IPS DF 6.9 (cell line): ENCODE measurements at places on chromosomes 4 and X.

DNA sequence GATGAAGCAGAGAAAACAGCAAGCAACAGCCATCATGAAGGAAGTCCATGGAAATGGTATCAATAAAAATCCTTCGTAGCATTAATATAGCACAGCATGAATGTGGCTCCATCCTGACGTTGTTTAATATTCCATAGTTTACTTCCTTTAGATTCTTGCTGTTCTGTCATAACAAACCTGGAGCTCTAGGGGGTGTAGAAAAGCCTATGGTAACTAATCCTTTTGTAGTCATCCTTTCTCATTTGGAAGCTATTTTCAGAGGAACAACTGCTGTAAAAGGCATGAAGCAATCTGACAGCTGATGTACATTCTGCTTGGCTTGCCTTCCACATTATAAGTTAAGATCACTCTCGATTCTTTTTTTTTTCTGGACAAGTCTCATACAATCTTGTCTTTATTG is 914 bp downstream of the MYOZ2 start:
- DNase-seq, result no peak

DNA sequence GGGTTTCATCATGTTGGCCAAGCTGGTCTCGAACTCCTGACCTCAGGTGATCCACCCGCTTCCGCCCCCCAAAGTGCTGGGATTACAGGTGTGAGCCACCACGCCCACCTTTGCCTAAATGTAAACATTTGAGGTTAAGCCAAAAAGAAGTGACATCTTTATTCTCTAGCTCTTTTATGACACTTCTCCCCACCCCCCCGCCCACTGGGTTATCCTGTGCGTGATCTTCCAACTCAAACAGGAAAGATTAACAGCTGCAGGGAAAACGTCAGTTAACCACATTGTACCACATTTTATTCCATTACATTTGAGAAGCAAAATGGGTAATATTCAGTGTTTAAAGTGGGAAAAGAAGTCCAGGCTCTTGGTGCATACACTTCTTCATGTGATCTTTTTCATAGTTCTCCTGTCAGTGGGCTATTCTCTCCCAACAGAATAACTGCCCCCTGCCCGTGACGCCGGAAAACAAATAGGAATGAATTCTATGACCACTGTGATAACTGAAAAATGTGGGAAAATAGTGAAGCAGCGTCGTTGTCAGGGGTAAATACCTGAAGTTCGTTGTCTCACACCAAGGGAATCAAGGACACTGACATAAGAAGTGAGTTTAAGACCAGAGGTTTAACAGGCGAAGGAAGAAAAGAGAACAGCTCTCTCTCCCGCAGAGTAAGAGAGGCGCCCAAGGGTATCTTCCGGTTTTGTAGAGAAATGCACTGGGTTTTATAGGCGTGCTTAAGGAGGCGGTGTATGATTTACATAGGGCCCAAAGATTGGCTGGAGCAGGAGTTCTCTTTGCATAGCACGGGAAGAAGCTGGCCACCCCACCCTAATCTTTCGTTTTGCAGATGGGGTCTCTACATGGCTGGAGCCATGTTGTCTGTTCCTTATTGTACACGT is 9.7 kb upstream of the SRD5A3 start:
- DNase-seq, result no peak

DNA sequence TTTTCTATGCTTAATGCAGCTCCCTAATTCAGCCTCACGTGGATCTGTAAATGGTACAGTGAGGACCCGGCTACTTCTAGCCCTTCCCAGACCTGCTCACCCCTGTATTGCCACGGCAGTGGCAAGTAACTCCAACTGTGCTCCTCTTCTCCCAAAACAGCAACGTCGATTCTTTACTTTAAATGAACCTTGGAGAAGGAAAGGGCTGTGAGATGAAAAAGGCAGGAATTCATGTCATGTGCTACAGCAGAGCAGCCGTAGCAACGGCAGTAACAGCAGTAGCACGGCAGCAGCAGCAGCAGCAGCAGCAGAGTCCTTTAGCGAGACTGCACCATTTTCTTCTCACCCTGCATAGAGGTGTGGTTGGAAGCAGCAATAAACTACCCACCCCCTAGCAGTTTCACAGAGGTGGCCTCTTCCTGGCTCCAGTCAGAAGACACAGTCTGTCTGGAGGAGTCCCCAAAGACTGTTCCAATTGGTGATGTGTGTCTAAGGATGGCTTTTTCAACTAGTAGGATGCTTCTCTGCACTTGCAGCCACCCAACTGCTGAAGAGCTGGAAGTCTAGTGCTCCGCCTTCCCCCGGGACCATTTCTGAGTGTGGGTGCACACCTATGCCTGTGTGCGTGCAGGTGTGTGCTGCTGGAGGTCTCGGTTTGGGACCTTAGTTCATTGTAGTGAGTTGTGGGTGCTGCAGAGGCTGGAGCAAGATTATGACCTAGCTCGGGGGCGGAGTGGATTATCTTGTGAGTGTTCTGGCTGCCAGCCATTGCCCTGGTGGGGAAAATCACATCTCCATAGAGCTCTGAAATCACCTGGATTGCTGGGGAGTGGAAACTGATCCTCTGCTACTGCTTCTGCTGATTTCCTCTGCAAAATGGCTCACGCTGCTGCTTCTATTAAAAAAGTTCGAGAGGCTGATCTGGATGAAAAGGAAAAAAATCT is 67.2 kb downstream of the ANK2 start:
- no peak for DNase-seq

GRCh38 chrX:5936438-5936837 is 292.2 kb downstream of the NLGN4X start:
- no peak for DNase-seq

GRCh38 chr4:7034262-7035081 is 8.7 kb upstream of the TADA2B start:
- DNase-seq, result no peak

- no peak for DNase-seq
Measured at GRCh38 chr4:85423431-85423830, 51.5 kb upstream of the ARHGAP24 start.

DNA sequence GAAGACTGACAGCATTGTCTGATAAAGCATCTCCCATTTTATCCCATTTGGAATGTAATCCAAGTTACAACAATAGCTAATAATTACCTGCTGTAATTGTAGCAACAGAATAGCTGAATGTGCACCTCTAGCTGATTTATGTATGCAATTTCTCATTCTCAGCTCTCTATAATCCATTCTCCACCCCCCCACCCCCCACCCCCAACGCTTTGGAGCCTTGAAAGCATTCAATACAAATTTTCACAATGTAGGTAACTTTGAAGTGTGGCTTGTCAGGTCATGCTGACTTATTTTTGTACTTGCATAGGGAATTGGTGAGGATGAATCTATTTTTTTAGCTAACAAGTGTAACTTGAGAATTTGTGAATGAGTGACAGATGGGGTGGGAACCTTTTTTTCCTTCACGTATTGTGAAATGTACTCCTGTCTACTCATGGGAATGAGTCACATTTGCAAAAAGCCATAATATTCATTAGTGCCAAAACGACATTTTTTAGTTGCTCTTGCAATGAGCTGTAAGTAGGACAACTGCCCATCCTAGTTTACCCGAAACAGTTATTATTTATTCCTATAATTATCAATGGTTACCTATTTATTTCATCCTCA is 159.3 kb downstream of the PALLD start:
- no peak for DNase-seq

GRCh38 chr4:2484993-2485392 is 16.1 kb downstream of the RNF4 start:
- DNase-seq, result no peak

DNA sequence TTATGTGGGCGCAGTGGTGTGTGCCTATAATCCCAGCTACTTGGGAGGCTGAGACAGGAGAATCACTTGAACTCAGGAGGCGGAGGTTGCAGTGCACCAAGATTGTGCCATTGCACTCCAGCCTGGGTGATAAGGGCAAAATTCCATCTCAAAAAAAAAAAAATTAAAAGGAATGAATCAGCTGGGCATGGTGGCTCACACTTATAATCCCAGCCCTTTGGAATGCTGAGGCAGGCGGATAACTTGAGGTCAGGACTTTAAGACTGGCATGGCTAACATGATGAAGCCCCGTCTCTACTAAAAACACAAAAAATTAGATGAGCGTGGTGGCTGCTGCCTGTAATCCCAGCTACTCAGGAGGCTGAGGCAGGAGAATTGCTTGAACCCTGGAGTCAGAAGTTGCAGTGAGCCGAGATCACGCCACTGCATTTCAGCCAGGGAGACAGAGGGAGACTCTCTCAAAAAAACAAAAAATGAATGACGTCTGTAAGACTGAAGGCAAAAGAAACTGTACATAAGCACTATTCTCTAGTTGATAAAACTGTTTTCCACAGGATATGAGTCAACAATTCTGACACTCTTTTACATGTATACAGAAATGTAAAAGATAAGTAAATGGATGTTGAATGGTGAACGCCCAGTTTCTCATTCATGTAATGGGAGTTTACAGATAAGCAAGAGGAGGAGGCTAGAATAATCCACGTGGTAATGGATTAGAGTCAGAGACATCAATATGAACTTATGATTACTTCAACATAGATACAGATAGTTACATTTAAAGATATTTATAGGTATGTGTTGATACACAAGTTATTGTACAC is 22.2 kb downstream of the CENPC start:
- no peak for DNase-seq

DNA sequence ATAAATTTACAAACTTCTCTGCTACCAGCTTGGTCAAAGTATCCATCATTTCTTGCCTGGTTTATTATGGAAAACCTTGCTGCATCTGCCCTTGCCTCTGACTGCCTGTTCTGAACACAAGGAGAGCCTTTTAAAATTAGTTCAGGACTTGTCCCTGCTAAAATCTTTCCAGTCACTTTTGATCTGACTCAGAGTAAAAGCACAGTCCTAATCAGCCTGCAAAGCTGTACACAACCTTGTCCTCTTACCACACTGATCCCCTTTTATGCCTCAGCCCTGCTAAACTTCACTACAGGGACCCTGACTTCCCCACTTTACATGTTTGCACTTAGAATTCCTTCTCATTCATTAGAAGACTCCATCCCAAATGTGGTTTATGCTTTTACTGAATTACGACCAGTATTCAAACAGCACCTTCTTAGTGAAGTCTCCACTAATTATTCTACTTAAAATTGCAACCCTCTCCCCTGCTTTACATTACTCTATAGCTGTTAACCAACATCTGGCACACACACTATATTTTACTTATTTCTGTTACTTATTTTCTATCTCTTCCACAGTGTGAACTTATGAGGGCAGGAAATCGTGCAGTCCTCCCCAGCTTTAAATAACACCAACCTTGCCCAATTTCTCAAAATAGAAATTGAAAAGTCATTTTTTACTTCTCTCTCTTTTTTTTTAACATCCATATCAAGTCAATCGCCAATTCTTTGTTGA is 6.3 kb downstream of the GABRA4 start:
- no peak for DNase-seq

DNA sequence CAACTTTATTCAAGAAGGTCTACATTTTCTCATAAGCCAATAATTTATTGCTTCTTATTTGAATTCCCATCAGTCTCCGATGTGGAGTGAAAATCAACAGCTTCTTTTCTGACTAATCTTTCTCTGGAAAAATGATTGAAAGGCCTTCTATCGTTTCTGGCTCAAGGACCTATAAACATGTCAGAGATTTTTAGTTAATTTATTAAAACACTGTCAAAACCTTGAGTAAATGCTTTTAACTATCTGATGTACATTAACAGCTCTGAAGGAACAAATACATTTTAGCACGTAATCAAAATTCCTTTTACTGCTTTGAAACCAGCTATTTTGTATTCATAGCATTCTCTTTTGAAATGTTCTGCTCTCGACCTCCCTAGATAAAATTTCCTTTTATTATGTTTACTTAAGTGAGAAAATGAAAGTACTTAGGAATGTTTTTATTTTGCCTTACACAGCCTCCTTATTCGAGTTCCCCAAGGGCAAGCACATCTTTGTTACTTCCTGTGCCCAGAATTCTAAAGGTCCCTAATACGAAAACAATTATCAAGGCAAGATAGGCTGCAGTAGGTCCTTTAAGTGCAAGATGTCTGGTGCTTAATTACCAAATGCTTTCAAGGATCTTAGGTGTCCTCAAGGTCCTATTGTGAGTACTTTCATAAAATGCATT is 3.1 kb upstream of the ZFX start:
- no peak for DNase-seq

DNA sequence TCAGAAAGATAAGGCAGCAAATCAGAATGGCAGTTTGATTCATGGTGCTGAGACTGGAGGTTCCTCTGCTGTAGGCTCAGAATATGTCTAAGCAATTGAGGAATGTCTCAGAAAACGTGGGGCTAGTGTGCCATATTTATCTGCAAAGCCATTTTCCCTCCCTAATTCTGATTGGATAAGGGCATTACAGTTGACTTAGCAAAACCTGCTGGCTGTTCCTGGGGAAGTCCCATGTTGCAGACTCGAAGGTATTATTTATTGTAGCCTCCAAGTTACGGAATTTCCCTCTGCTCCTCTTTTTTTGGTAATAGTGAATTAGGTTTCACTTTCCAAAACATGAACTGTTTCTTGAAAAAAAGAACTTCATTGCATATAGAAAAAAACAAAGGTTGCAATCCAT is at the start of gene CXCL10:
TSS of gene CXCL10 (minus strand) at position 109 of the 400 bp plus-strand sequence. CDS start at position 43, 66 bp downstream.
- DNase-seq, result no peak

DNA sequence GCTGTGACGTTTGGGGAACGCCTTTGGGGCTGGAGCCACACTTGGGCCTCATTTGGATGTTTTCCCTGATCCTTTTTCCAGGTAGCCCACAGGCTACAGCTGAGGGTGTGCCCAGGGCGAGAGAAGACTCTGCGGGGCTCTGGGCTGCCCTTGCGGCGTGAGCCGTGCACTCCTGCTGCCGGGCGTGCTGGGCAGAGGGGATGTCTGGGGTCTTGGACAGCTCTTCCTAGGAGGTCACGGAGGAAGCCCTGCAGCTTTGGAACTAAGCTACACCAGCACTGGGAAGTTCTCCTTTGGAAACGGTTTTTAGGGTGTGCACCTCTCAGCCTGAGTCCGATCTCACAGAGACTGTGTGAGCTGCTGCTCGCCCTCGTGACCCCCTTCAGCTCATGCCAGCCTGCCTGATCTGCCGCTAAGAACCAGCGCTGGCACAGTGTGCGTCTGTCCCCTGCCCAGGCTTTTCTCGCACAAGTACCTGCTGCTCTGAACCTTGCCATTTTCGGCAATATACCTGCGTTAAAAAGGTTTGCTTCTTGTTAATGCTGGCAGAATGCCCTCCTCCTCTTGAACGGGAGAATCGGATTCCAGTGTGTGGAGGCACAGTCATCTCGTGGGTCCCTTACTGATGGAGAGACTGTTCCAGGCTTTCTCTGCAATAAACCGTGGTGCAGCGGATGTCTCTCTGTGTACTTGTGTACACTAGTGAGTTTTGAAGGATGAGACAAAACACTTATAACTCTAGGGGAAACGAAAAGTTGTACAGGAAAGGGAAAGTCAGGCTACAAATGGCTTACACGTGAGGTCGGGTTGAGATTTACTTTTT is 14.3 kb downstream of the MSANTD1 start:
- DNase-seq, result no peak

DNA sequence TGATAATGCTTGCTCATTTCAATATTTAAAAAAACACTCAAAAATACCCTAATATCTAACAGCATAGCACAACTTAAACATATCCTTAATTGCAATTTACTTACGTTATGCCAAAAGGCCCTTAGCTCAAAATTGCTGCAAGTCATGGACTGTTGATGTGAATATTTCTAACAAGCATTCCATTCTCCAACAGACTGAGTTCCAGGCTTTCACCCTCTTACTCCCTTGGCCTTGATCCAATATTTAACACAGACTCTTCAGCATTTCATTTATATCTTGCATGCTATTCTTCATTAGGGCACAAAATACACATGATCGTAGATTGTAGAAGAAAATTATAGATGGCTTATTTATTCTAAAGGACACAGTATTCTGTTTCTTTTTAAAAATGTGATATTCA is 96.5 kb downstream of the RNF150 start:
- DNase-seq, result no peak
